ENCODE measurements at places on chromosomes 1 and 21.

GRCh38 chr1:208722592-208722991 lies 478.4 kb upstream of the PLXNA2 start:
- no peak for DNase-seq

DNA sequence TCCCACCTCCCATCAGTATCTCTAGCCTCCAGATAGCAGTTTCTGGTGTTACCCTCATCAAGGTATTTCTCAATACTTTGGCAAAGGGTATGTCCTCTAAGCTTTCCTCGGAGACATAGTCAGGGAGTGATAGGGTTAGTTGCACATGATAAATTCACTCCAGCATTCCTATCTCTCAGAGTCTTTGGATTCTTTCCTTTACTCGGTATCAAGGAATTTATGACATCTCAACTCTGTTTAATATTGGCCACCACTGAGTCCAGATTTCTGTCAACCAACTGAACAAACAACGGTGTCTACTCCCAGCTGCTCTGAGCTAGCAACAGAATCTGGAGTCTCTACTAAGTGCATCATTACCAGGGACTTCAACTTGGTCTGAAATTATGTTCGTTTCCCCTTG lies 233.4 kb downstream of the TM2D1 start:
- no peak for DNase-seq

DNA sequence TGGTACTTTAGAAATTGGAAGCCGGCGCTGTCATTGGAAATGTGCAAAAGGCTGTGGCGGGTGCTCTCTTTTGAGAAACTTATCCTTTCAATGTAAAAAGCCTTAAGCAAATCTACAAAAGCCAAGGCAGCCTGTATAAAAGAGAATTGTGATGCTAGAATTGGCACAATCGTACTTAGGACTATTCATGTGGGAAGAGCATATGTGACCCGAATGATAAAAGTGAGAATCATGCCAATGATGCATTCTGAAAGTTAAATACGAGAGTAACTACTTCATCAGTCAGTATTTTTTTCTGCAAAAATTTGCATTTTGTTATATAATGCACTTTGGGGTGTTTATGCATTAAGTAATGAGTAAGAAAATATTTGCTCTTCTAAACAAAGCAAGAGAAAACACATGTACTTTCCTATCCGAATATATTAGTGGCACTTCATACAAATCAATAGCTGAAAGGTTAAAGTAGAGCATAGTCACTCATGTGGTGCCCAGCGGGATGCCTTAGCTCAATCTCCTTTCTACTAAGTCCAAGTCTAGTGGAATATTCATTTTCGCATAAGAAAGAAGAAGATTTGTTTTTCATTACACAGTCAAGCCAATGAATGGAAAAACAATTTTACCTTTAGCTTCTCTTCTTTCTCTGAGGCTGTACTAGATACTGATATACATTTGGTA lies 1256.6 kb upstream of the B3GALT2 start:
- DNase-seq = no peak

GRCh38 chr1:216710598-216711333 lies 12.5 kb downstream of the ESRRG start:
- DNase-seq = no peak

GRCh38 chr1:19694298-19694697 lies 29.6 kb downstream of the HTR6 start:
- no peak for DNase-seq

GRCh38 chr21:44337449-44337848 lies 1.7 kb downstream of the CFAP410 start:
- no peak for DNase-seq

- no peak for DNase-seq
Measured at GRCh38 chr1:184892116-184892515, 82.2 kb downstream of the NIBAN1 start.

- DNase-seq = no peak
Measured at GRCh38 chr1:19062258-19063029, 106.0 kb upstream of the IFFO2 start.

Measured in activated B cell treated with CpG ODN at 0.5 μM for 24 hours (primary cell).